NCI-H1417 treated with DMSO at 0.1 percent for 48 hours (cell line): ENCODE measurements at places on chromosomes 3 and 15.

DNA sequence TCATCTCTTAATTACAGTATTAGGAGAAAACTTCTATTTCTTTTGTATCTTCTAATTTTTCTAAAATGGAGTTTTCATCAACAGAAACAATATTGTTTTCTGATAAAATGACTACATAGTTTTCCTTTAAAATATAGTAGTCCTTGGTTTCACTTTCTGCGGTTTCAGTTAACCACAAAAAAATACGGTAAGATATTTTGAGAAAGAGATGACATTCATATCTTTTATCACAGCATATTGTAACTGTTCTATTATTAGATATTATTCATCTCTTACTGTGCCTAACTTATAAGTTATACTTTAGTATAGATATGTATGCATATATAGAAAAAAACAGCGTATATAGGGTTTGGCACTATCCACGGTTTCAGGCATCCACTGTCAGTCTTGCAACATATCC is 2.3 kb downstream of the B4GALT4 start:
- DNase-seq, result no peak

DNA sequence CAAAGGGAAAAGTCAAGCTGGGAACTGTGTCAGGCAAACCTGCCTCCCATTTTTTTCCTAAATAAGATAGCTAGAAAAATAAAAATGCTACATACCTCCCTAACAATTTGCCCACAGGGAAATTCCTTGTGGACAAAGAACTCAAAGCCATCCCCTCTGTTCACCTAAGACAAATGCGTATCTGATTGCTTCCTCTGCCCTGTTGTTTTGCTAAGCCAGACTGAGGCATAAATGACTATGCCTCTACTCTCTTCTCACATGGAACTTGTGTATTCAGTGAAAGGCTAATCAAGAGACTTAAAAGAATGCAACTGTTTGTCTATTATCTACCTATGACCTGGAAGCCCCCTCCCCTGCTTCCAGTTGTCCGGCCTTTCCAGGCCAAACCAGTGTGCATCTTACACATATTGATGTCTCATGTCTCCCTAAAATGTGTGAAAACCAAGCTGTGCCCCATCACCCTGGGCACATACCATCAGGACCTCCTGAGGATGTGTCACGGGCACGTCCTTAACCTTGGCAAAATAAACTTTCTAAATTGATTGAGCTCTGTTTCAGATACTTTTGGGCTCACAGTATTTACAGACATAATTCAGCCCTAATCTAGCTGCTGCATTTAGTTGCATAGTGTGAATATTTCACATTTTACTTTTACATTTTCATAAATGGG is 15.8 kb downstream of the CHD2 start:
- no peak for DNase-seq

DNA sequence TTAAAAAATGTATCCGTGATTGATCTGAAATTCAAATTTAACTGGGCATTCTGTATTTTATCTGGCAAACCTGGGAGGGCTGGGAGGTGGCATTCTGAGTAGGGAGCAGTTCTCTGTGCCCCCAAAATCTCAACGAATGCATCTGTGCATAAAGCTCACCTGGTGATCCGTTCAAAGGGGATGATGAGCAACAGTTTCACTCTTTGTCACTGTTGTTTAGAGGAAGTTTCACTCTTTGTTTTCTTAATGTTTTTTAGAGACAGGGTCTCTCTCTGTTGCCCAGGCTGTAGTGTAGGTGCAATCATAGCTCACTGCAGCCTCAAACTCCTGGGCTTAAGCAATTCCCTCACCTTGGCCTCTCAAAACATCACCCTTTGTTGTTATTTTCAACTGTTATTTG is 186.7 kb downstream of the SSR3 start:
- DNase-seq, result no peak

GRCh38 chr3:132596816-132597433 is at the start of gene ACKR4:
Gene ACKR4, plus strand, starts transcription at chr3:132597270. Its CDS starts 3,128 bp downstream, at chr3:132600398.
- no peak for DNase-seq

- no peak for DNase-seq
Observed at GRCh38 chr3:134369231-134369741, 5.0 kb downstream of the AMOTL2 start.

DNA sequence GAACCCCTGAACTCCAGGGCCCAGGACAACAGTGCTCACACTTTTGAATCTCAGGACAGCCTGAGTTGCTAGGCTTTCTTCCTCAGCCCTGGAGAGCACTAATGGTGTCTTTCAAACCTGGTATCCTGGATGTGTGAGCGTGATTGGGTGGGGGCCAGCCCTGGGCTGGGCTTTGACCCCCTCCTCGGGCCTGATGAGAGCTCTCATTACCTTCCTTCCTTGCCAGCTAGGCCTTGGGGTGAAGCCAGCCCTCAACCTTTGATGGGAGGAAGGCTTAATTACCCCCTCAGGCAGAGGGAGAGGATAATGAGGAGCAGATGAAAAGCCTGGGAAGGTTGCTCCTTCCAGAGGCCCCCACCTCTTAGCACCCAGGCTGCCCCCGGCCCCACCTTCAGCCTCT is 31.1 kb upstream of the INSYN1 start:
- DNase-seq, result no peak

DNA sequence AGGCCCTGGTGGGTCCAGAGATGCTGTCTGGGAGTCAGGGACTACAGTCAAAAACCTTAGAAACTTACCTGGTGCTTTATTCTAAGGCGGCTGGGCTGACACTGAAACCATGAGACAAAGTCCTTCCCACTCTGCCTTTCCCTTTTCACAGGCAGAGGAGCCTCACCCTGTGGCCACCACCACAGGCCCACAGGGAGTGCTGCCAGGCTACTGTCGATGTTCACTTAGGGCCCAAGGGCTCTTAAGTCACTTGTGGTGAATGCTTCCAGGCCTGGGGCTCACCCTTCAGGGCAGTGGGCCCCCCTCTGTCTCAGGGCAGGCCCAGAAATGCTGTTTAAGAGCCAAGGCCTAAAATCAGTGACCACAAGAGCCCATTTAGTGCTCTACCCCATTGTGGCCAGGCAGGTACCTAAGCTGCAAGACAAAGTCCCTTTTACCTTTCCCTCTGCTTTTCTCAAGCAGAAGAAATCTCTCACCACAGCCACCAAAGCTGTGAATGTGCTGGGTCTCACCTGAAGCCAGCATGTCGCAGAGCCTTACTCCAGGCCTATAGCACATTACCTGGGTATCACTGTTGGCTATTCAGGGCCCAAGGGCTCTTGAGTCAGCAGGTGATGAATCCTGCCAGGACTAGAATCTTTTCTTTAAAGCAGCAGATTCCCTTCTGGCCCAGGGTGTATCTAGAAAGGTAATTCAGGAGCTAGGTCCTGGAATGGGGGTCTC is 39.5 kb upstream of the GOLGA6B start:
- DNase-seq, result no peak

GRCh38 chr3:193230610-193231009 is 10.4 kb upstream of the PLAAT1 start:
- DNase-seq, result no peak

- DNase-seq, result peak; percentile 31
Observed at GRCh38 chr3:164222197-164222596, 856.1 kb downstream of the SI start.

DNA sequence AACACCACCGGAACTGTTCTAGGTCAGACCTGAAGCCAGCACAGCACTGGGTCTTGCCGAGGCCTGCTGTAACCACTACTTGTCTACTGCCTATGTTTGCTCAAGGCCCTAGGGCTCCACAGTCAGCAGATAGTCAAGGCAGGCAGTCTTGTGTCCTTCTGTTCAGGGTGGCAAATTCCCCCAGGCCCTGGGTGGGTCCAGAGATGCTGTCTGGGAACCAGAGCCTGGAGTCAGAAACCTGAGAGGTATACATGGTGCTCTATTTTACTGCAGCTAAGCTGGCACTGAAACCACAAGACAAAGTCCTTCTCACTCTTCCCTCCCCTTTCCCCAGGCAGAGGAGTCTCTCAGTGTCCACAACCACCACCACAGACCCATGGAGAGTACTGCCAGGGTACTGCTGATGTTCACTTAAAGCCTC is 89.9 kb downstream of the BBX start:
- no peak for DNase-seq

DNA sequence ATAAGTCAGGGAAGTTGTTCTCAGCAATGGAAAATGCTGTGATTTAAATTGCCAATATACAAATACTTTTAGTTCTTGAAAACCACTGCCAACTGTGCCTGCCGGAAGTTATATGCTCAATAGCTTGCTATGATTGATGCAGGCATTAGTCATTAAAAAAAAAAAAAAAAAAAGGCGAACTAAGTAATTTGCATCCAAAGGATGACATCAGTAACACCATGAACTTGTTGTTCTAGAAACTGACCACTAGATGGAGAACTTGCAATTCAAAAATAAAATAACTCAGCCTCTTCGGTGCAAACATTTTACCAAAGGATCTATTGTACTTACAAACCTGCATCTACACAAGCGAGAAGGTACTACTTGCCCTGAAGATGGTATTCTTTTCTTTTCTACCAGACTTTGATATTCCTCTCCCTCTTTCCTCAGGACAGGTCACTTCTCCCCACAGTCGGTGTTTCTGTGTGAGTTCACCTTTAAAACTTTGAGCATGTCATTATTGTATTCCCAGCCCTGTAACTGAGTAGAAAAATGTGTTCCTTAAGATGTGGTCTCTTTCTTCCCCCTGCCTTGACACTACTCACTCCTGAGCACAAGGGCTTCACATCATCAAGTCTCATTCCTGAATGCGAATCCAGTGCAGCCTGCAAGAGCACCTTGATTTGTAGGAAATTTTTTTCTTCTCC is 115.0 kb upstream of the VEPH1 start:
- peak; percentile 73 for DNase-seq

DNA sequence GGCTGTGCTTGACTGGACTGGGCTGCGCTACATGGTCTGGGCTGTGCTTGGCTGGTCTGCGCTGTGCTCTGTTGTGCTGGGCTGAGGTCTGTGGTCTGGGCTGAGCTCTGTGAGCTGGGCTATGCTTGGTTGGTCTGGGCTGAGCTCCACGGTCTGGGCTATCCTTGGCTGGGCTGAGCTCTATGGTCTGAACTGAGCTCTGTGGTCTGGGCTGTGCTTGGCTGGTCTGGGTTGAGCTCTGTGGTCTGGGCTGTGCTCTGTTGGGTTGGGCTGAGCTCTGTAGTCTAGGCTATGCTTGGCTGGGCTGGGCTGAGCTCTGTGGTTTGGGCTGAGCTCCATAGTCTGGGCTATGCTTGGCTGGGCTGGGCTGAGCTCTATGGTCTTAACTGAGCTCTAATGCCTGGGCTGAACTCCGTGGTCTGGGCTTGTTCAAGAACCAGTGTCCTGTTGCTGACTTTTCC is 92.0 kb downstream of the PLXNA1 start:
- no peak for DNase-seq

GRCh38 chr3:126941721-126942270 is 41.1 kb upstream of the PLXNA1 start:
- no peak for DNase-seq

DNA sequence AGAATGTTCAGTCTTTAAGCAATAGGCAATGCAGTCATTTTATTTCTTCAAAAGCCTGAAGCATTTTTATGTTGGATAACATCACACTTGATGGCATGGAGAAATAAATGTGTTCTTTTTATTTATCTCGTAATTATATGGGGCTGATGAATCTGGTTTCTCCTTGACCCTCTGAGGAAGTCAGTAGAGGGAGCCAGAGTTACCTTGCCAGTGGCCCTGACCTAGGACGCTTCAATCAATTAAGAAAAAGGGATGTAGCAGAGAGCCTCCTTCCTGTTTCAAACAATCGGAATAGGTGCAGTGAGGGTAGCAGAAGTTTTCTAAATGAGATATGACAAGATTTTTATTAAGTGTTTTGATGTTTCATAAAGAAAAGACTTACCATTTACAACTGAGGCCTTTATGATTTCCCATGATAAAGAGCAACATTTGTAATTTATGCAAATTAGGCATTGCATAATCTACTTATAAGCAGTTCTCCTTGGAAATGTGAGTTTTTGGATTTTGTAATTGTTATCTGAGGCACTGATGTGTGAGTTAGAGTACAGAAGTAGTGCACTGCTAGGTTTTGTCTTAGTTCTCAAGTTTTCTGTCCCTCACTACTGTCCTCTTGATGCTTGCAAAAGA is 129.1 kb downstream of the RAP2B start:
- no peak for DNase-seq
